CD4-positive, alpha-beta T cell treated with Interleukin-10 for 1 hour (primary cell): ENCODE measurements at places on chromosomes 11 and 22.
A peak's percentile ranks its signal among the peaks of the same experiment; 100 is the strongest.

GRCh38 chr11:27373856-27374602, 11.0 kb upstream of the CCDC34 start:
- DNase-seq: no peak

DNA sequence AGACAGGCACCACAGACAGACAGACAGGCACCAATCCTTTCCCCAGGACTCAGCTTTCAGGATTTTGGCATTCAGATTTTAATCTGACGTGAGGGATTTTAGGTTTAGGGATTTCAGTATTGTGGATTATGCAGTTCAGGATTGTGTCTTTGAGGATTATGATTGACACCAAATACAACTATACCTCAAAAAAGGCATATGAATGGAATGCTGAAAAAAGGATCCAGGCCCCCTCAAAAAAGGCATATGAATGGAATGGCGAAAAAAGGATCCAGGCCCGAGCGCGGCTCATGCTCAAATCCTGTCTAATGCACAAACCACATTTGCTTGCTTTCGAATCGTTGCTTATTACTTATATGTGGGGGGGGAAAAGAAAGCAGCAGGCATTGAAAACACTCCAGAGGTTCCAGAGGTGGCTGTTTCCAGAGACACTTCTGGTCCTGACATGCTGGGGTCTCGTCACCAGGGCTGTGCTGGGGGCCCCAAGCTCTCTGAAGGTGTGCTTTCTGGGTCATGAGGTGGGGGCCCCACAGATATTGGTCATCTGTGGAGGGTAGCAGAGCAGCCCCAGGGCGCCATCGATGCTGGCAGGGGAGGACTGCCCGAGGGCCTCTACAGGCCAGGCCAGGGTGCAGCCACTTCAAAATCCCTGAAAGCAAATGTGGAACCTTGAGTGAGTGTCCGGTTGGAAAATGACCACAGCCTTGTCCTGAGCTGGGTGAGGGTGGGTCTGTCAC, 16.8 kb upstream of the OSBPL5 start:
- no peak for DNase-seq

DNA sequence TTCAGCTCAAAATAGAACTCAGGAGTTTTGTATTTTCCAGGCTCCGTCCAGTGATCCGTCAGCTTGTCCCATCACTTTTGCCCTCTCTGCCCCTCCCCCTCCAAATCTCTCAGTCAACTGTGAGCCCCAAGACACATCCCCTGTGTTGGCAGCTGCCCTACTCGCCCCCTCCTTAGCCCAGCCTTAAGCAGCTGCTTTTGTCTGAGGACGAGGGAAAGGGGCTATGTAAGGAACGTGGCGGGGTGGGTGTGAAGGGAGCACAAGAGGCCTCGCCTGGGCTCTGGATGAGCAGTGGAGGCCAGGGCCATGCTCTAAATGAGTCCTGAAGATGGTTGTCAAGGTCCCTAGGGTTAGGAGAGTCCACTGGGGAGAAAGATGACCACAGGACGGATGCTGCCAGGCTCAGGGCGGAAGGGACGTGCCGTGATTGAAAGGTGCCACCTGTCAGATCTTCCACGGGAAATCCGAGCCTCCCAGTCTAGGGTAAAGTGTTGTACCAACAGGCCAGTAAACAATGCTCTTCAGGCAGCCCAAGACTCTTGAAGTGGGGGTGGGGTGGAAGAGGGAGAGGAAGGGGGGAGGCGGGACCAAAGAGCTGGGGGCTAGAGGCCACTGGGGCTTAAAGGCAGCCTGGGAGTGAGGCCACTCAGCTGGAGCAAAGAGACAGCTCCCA, at the start of gene SMTNL1:
Gene SMTNL1, plus strand, starts transcription at position 649 of the 673 bp plus-strand sequence. CDS start 5,048 bp downstream, outside the sequence.
- no peak for DNase-seq

DNA sequence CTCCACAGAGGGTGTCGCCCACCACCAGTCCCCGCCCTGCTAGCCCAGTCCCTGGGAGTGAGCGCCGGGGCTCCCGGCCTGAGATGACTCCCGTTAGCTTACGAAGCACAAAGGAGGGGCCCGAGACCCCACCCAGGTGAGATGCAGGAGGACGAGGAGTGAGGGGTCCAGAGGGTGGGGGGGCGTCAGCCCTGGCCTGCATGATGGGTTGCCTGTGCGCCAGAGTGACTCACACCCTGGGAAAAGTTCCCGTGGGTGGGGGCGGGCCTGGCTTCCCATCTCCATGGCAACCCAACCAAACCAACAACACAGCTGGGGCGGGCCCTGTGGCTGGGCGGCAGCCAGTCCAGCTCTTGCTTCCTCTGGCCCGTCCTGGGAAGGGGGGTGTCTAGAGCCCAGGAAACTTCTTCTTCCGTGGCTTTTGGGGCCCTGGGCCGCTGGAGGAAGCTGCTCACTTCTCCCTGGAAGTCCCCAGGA, 4.5 kb downstream of the GAS2L1 start:
- peak; percentile 63 for DNase-seq

DNA sequence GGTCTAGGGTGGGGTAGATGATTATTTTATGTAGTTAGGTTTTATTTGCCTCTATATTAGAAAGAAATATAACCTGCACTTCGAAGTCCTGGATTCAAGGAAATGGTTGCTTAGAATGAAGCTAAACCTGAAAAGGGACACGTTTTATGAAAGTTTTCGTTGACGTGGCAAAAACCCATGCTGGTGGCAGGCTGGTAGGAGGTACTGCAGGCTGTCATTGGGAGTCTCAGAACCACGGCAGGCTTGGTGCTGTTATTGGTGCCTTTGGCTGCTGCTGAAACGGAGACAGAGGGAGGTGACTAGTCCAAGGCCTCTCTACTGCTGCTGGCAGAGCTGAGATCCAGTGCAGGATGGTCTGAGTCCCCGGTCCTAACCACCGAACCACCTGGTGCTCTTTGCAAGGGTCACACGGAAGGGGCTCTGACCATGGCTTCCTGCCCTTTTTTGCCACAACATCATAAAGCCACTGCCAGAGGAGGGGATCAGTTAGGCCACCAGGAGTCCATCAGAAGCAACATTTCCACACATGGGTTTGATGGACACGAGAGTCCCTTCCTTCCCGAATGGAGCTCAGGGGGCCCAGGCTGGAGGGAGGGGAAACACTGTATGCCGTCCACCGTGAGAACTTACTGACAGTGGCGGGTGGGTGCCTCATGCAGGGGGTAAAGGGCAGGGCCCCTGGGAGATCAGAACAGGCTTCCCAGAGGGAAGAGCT, 13.4 kb downstream of the CSF2RB start:
- no peak for DNase-seq

GRCh38 chr11:47180006-47180787, 3.5 kb upstream of the ARFGAP2 start:
- no peak for DNase-seq

GRCh38 chr11:119791701-119792151, 62.7 kb upstream of the NECTIN1 start:
- no peak for DNase-seq

GRCh38 chr11:128916681-128917080, 25.5 kb downstream of the KCNJ5 start:
- DNase-seq: no peak

- DNase-seq: no peak
These were observed 67.3 kb downstream of the IGF2 start for GRCh38 chr11:2071748-2072385.

- no peak for DNase-seq
These were observed 515.0 kb downstream of the NTM start for GRCh38 chr11:131885431-131885830.

GRCh38 chr11:65204646-65205601, 23.2 kb downstream of the CAPN1 start:
- DNase-seq: peak; percentile 46

DNA sequence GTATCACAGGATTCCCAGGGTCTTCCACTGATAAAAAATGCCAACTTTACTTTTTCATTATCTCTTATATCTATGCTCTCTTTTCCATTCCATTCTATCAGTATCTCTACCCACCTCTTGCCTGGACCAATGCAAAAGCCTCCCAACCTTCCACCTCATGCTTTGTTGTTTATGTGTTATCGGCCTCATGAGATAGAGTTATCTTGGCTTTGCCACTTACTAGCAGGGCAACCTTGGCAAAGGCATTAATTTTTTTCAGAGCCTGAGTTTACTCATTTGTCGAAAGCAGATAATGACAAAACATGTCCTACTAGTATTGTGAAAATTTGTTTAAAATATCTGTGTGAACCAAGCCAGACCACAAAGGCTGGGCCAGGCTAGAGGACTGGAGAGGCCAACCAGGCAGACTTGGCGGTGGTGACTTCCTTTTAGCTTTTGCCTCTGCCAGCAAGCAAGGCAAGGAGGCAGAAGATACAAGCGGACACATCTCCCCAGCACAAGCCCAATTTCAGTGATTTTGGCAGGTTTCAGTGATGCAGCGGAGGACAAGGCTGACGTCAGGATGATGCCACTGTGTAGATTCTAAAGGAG, 106.9 kb downstream of the ADAMTS15 start:
- DNase-seq: no peak
